Umbilical cord (tissue), 2 donors: ENCODE measurements at places on chromosomes 2 and 18. TPM values are rescaled to one million over a fixed set of nuclear protein-coding genes. Genes with fewer than 3 reads are reported as not detected.

The CRYBA2 gene
- not detected for total RNA-seq

The IL18RAP gene
- 5.5 TPM for total RNA-seq

The DCDC2C gene
- 1.7 TPM for total RNA-seq

The CYP27A1 gene
- 13.2 TPM for total RNA-seq

The OTOS gene
- total RNA-seq, result not detected

The UGT1A3 gene
- total RNA-seq, result not detected

The AGXT gene
- 0.48 TPM for total RNA-seq

The TSN gene
- 56.3 TPM for total RNA-seq

The FBXO48 gene
- total RNA-seq, result 2.4 TPM

The ATF2 gene
- total RNA-seq, result 48.2 TPM

The ALKAL2 gene
- total RNA-seq, result not detected

The TRPM8 gene
- total RNA-seq, result 17.3 TPM

The WDR33 gene
- total RNA-seq, result 41.2 TPM
